Left cardiac atrium (tissue), 4 donors: ENCODE measurements at places on chromosomes 1 and 21. TPM values are rescaled to one million over a fixed set of nuclear protein-coding genes. Genes with fewer than 3 reads are reported as not detected.

DNA sequence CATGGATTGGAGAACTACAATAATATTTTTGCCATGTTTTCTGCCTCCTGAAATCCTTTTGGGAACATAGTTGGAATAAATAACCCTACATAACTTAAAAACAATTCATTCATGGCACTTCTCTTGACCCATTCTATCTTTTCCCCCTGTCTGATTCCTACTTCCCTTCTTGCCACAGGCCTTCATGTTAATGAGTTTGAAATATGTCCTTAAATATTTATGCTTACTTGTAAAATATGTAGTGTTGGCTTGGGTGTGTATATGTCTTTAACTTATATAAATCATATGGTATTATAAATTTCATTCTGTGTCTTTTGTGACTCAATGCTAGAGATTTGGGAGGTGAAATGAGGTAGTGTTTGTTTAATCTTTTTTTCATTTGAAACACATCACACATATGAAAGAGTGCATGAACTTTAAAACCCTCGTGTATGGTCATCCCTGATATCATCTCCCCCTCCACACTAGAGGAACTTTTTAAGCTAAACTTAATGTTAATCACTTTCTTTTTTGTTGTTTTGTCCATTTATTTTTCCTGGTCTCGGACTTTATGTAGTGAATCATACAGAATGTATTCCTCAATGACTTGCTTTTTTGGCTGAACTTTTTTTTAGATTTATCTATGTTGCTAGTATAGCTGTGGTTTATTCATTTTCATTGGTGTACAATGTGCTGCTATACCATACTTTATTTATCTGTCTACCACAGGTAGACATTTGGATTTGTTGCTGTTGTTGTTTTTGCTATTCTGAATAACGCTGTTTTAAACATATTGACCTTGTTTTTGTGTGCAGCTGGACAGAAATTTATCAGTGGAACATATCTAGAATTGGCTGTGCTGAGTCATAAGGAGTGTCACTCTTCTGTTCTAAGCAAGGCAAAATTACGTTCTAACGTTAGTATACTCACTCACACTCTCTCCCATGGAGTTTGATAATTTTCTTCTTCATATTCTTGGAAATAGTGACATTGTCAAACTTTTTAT, 441.6 kb downstream of the PLPP3 start:
- no peak for DNase-seq

- no peak for DNase-seq
These were observed 459 bp downstream of the ARV1 start for GRCh38 chr1:230979389-230979716.

GRCh38 chr1:65258106-65258505, 51.2 kb upstream of the DNAJC6 start:
- DNase-seq, result no peak

- DNase-seq, result no peak
These were observed 35.2 kb downstream of the PTBP2 start for GRCh38 chr1:96756789-96757188.

GRCh38 chr1:60581455-60582220, 500.7 kb upstream of the NFIA start:
- no peak for DNase-seq

Gene LHX8
- total RNA-seq, result not detected

DNA sequence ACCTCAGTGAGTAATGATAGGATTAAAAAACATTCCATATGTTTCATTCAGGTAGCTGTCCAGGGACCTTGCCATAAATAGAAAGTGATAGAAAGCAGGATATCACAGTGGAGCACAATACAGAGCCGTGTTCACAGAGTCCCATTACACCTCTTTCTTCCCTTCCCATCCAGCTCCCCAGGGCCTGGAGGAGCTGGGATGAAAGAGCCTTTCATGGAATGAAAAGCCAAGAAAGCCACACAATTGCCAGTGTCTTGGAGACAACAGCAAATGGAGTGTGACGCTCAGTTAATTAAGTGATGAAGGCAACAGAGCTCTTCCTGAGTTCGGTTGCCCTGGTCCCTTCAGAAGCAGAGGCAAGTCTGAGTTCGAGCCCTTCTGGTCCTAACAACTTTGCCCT, 387.3 kb upstream of the PLXNA2 start:
- no peak for DNase-seq

- DNase-seq, result no peak
These were observed 1.0 kb upstream of the PSRC1 start for GRCh38 chr1:109283748-109284600.
